Adipocyte (in vitro differentiated cells): ENCODE measurements at places on chromosomes 1 and 21.

DNA sequence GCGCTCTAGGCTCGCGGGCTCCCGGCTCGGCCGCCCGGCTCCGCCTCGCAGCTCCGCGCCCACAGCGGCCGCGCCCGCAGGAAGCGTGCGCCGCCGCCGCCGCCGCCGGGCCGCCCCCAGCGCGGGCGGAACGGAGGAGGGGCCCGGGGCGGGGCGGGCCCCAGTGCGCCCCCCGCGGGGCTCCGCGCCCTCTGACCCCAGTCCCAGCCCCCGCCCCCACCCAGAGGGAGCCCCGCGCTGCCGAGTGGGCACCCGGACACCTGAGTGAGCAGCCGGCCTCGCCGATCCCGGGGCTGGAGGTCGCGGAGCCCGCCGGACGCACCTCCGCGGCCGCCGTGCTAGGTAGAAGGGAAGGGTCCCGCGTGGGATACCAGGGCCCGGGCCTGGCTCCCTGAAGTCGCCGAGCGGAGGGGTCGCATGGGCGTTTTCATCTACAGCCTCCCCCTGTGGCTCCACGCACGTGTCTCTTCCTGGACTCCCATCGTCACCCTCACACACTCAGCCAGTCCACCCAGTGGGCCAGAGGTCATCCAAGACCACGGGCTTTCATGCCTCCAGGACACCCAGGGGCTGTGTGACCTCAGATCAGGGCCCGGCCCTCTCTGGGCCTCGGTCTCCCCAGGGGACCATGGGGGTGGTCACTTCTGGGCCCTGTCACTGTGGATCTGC lies at the start of gene SDC3:
TSS of gene SDC3 (minus strand) at position 63 of the 669 bp plus-strand sequence. CDS start 172 bp downstream, outside the sequence.
- DNase-seq: peak; percentile 78

DNA sequence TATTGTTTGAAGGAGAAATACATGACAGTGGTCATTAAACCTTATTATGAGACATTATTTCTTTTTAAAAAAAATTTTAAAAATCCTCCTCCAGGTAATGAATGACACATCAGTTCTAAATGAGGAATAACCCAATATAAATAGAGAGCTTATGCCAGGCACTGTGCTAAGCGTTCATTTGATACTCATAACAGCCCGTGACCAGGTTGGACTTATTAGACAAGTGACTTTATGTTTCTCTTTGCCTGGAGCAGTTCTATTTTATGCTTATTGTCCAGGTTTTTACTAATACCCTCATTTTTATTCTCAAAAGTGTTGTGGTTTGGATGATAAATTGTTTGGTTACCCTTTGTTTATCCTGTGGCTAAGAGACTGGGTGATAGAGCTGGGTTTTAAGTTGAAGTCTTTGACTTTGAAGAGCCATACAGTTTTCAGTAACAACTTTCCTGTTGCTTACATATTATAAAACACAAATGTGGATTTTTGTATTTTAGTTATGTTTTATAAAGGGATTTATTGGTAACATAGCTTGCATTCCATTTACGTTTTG lies 84.2 kb downstream of the RABGAP1L start:
- no peak for DNase-seq

GRCh38 chr1:53513846-53514245 lies 54.6 kb downstream of the DMRTB1 start:
- no peak for DNase-seq

- no peak for DNase-seq
These were observed 197.3 kb upstream of the COA6 start for GRCh38 chr1:234176000-234176399.

- no peak for DNase-seq
These were observed 605.7 kb downstream of the NUF2 start for GRCh38 chr1:163927493-163927892.

DNA sequence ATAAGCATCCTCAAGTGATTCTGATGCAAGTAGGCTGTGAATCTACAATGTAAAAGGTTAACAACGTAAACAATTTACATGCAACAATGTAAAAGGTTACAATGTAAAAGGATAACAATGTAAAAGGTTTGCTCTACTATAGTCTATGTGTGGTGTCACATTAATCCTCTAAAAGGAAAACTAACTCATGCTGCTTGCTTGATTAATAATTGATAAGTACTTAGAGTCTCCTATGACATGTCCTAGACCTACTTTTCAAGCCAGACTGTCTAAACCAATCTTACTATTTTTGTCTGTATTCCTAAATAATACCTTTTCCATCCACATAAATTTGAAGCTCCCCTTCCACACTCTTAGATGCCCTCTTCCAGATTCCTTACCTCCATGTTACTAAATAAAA lies 606.8 kb downstream of the LTN1 start:
- DNase-seq: no peak

GRCh38 chr1:15212954-15213291 lies 34.1 kb upstream of the FHAD1 start:
- DNase-seq: no peak

- no peak for DNase-seq
These were observed 201.3 kb upstream of the ADGRL4 start for GRCh38 chr1:79207786-79208185.

GRCh38 chr1:230458509-230458908 lies 32.4 kb upstream of the PGBD5 start:
- DNase-seq: peak; percentile 8

DNA sequence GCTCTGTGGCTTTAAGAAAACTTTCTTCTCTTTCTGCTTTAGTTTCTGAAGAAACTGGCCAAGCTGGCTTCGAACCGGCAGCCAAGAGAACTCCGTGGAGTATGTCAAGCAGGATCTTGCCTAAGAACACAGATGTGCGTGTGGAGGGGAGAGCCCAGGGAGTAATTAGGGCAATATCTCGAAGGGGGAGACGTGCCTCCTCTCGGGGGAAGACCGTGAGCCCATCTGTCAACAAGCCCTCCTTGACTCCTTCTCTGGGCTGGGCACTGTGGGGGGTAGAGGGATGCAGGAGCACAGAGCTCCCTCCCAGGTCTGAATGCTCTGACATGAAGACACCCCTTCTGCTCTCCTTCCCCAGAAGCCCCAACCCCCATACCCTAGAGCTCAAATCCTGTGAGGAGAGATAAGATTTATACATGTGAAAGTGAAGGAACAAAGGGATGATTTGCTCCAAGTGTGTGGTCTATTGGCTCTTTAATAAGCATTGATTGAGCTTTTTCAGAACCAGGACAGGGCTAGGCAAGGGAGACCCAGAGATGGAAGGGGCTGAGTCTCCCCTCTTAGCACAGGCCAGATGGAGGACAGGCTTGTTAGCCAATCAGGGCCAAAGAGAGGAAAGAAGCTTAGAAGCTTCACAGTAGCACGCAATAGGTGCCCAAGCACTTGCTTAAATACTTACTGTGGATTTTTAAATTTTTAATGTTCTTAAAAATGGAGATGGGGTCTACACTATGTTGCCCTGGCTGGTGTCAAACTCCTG lies 37.5 kb downstream of the EDN2 start:
- no peak for DNase-seq

GRCh38 chr1:2132222-2133038 lies 62.1 kb downstream of the FAAP20 start:
- DNase-seq: peak; percentile 89

DNA sequence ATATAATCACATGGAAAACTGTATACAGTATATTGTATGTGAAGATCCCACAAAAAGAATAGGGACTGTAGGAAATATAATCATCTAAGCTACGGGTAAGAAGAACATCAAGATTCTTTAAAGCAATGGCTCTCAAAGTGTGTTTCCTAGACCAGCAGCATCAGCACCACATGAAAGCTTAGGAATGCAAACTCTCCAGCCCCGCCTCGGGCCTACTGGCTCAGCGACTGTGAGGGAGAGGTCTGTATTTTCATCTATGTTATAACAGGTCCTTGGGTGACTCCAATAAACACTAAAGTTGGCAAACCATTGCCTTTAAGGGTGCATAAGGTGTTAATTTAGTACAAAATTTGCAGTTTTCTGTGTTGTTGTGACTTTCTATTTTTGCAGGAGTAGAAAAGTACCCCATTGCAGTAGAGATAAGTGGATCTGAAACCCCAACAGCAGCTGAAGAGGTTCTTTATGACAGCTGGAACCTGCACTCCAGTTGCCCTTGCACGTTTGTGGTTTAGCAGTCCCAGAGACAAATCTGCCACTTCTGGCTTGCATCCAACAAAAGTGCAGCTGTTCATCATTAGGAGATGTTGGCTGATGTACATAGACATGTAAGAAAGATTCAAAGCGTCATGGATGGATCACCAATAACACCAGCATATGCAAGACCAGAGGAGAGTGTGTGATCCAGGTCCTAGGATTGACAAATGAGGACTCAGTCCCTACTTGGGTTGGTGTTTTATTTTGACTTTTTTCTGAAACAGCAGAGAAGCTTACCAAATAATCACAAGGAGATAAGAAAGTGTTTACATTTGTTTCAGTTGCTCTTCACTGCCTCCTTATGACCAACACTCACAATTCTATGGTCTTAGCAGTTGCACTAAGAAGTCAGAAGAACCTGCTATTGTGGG lies 15.9 kb upstream of the IFNAR1 start:
- DNase-seq: peak; percentile 24

GRCh38 chr21:45580576-45581321 lies 38.5 kb upstream of the SLC19A1 start:
- no peak for DNase-seq

- no peak for DNase-seq
These were observed 31.4 kb downstream of the PODN start for GRCh38 chr1:53093451-53093754.

- DNase-seq: no peak
These were observed 113.1 kb upstream of the LMO4 start for GRCh38 chr1:87215592-87215991.

DNA sequence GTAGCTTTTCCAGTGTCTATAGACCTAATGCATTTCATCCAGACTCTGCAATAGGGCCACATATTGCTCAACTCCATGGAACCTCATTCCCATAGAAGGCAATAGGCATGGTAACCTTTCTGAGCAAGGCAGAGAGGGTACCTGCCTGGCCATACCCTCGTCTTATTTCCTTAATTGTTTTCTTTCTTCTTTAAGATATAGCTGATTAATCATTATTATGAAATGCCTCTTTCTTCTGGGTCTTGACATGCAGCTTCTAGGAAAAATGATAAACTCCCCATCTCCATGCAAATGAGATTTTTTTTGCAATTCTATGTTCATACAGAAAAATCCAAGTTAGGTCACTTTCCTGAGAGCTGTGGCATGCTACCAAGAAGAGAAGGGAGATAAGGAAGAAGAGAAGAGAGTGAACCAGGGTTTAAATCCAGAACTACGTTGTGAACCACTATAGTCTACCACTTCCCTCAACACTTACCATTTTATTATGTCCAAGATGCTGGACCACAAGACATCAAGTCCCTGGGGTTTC lies 33.0 kb upstream of the IL20 start:
- no peak for DNase-seq

- DNase-seq: no peak
These were observed 29.5 kb downstream of the LIN9 start for GRCh38 chr1:226279498-226279897.

DNA sequence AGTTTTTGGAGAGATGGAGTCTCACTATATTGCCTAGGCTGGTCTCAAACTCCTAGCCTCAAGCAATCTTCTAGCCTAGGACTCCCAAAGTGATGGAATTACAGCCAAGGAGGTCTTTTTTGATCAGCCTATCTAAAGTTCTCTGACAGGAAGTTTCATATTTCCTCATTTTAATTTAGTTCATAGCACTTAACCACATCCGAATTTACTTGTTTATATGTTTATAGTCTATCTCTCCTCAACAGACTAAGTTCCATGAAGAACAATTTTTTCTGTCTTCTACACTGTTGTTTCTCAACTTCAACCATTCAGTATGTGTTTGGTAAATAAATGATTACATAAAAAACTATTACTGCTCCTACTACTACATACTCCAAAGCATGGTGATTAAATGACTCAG lies 47.9 kb downstream of the GON4L start:
- peak; percentile 3 for DNase-seq

GRCh38 chr21:39952265-39952664 lies 85.0 kb downstream of the PCP4 start:
- no peak for DNase-seq

- no peak for DNase-seq
These were observed 7.8 kb downstream of the F11R start for GRCh38 chr1:161013131-161013487.

GRCh38 chr21:35225573-35225972 lies 176.5 kb upstream of the RUNX1 start:
- DNase-seq: peak; percentile 38

- DNase-seq: peak; percentile 49
These were observed 18.5 kb downstream of the PLA2G2D start for GRCh38 chr1:20100632-20101355.

GRCh38 chr1:197311081-197311480 lies 43.0 kb downstream of the CRB1 start:
- DNase-seq: no peak

GRCh38 chr1:94349853-94350252 lies 68.3 kb upstream of the ABCD3 start:
- DNase-seq: no peak

DNA sequence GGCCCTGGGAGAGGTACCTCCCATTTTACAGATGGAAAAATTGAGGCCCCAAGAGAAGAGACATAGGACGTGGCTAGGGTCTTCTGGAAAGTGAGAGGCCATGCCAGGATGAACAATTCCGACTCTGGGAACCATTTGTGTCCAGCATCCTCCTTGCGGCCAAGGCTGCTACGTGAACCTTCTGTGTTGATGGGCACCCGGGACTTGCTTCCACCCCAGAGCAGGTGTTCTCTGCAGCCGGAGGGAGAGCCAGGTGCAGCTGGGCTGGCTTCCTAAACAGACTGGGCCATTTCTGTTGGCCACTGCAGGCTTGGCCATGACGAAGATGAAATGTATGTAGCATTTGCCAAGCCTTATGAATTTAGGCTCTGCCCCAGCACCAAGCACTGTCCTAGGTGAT lies 118.9 kb downstream of the PRDM2 start:
- DNase-seq: no peak

DNA sequence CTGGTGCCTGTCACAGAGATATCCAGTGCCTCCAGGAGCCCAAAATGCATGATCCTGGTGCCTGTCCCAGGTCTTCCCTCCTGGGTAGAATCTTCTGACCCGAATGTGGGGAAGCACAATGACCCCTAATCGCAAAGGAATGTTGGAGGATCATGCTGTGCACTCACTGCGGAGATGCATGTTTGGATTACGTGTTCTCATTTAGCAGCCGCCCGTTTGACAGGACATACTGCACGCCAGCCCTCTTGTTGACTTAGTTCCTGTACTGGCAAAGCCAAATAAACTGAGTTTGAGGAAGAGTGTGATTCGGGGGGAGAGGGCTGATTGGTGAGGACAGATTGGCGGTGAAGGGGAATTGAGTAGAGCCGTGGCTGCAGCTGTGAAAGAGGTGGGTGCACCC lies 85.9 kb upstream of the SIM2 start:
- no peak for DNase-seq

DNA sequence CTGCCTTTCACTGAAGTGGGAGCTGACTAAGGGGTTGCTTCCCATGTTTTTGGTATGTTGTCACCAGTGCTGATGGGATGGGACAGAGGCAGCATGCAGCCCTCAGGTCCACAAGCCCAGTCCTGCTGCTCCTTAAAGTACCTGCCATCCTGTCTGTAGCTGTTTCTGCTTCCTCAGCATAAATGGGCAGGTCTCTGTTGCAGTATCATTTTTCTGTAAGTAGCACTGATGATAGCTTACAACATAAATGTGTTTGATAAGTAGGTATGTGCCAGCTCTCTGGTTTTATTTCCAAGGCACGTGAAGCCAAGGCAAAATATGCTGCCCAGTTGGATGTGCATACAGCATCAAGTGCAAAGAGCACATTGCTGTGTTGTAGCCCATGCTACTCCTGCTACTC lies 173.0 kb downstream of the VPS13D start:
- DNase-seq: no peak

- DNase-seq: no peak
These were observed 54.8 kb downstream of the RAB3GAP2 start for GRCh38 chr1:220217383-220217988.

GRCh38 chr1:39933956-39934941 lies 20.7 kb upstream of the MFSD2A start:
- peak; percentile 75 for DNase-seq
